Fibroblast of skin of back (primary cell): ENCODE measurements at places on chromosomes 12 and 14.

DNA sequence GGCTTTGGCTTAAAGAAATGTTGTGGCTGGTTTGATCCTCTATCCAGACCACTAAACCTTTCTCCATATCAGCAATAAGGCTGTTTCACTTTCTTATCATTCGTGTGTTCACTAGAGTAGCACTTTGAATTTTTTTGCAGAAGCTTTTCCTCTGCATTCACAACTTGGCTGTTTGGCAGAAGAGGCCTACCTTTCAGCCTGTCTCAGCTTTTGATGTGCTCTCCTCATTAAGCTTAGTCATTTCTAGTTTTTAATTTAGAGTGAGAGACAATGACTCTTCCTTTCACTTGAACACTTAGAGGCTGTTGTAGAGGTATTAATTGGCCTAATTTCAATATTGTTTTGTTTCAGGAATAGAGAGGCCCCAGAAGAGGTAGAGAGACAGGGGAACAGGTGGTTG lies 13.8 kb downstream of the KCNMB4 start:
- no peak for DNase-seq

DNA sequence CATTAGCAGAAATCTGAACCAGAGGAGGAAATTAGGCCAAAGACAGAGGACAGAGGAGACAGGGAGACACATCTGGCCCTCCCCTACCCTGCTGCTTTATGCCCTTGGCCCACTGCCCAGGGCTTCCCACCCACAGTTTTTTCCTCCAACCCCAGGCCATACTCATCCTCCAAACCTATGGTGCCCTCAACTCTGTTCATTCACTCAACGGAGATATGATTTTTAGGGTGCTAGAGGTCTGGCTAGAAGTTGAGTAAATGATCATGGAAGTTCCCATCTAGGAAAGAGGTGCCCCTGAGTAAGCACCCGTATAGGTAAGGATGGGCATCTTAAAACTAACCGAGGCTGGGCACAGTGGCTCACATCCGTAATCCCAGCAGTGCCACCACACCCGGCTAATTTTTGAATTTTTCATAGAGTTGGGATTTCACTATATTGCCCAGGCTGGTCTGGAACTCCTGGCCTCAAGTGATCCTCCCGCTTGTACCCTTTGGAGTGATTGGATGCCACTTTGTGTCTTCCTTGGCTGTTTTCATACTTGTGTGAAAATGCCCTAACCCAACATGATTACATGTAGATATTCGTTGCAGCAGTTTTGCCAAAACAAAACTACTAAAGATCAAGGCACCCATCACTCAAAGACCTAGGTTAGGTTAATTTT lies 4.4 kb downstream of the KRT18 start:
- no peak for DNase-seq

DNA sequence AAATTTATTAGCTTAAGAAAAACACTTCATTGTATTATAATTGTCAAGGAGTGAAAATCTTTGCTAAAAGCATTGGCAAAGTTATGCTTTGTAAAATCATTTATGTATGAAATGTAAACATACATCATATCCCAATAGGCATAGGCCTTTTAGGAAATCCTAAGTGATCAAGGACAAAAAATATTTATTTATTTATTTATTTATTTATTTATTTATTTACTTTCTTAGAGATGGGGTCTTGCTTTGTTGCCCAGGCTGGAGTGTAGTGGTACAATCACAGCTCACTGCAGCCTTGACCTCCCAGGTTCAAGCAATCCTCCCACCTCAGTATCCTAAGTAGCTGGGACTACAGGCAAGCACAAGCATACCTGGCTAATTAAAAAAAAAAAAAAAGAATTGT lies 32.0 kb upstream of the DLGAP5 start:
- DNase-seq: no peak

DNA sequence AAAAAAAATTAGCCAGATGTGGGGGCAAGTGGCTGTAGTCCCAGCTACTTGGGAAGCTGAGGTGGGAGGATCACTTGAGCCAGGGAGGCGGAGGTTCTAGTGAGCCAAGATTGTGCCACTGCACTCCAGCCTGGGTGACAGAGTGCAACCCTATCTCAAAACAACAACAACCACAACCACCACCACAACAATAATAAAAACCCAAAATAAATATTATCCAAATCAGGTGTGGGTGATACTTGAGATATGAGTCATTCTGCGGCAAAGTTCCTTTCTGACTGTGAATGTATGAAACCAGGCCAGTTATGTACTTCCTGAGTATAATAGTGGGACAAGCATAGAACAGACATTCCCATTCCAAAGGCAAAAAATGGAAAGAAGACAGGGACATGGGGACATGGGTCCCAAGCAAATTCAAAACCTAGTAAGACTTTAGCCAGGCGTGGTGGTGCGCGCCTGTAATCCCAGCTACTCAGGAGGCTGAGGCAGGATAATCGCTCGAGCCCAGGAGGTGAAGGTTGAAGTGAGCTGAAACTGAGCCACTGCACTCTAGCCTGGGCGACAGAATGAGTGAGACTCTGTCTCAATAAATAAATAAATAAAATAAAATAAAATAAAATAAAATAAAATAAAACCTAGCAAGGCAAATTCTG lies 9.7 kb upstream of the ERC1 start:
- DNase-seq: peak; percentile 27

- no peak for DNase-seq
Observed at GRCh38 chr12:3533703-3534386, 42.8 kb downstream of the PRMT8 start.

GRCh38 chr14:33945210-33946088 lies 5.4 kb downstream of the EGLN3 start:
- DNase-seq: no peak

- no peak for DNase-seq
Observed at GRCh38 chr14:51401756-51402155, 161.7 kb downstream of the TMX1 start.
